Fibroblast of gingiva (primary cell): ENCODE measurements at places on chromosomes 16 and 17.

DNA sequence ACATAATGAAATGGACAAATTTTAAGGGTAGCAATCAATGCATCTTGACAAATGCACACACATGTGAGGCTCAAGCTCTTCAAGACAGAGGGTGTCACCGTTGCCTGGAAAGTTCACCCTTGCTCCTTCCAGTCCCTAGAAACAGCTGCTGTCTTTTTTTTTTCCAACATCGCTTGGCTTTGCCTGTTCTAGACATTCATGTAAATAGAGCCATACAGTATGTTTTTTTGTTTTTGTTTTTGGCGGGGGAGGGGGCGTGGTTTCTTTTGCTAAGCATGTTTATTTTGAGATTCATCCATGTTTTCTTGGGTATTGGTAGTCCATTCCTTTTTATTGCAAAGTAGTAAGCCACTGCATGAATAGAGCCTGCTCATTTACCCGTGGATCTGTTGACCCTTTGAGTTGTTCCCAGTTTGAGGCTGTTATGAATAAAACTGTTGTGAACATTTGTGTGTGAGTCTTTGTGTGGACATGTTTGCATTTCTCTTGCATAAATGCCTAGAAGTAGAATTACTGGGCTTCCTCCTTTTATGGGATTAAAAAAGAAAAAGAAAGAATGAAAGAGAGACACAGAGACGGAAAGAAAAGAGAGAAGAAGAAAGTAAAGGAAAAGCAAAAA, 78.4 kb downstream of the NT5M start:
- no peak for DNase-seq

DNA sequence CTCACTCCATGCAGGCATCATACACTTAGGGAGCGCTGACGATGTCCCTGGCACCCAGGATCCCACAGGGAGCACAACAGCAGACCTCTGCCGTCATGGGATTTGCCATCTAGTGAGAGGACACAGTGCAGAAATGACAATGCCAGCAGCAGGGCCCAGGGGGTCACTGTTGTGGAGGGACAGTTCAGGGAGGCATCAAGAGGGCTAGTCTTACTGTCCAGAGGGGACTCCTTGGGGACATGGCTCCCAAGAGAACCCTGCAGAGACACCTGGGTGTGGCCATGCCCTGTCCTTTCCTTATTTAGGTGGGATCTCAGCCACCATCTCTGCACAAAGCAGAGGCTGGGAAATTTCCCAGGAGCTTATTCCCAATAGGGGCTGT, 73.7 kb downstream of the CRISPLD2 start:
- no peak for DNase-seq

DNA sequence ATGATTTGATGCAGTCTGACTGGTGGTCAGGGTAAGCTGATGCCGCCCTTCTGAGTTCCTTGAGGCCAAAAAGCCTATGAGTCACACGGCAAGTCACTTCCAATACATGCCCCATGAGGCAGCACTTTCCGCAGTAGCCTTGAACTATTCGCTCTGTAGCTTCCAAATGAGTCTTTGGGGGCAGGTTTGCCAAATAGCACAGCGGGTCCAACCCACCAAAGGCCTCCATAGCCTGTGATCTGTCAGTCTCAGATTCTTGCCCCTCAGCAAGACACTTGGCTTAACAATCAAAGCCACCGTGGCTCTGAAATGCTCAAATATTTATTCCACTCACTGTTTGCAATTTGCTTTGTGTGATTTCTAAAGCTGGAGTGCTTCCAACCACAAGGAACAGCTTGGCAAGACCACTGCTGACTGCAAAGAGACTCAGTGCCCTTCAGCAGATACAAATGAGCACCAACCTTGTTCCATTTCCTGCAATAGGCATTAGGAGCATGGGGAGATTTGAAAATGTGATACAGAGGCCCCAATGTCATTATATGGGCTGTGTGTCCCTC, 45.4 kb downstream of the CLEC19A start:
- DNase-seq = peak; percentile 53

DNA sequence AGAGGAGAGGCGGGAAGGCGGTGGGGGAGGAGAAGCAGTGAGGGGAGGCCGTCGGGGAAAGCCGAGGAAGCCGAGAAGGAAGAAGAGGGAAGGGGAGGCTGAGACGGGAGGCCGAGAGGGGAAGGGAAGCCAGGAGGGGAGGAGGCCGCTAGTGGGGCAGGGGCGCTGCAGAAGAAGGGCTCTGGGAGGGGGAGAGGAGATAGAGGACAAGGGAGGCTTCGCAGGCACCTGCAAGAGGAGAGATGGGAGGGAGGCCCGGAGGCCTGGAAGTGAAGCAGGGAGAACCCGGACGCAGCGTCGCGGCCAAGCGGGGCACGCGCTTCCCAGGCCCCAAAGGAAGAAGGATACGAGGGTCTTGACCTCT, 2.3 kb downstream of the C17orf58 start:
- DNase-seq = no peak
